ENCODE measurements at places on chromosomes 2 and 18. TPM values are rescaled to one million over a fixed set of nuclear protein-coding genes. Genes with fewer than 3 reads are reported as not detected.

GRCh38 chr2:161486111-161486510 lies 70.0 kb downstream of the TBR1 start:
- no peak for DNase-seq

DNA sequence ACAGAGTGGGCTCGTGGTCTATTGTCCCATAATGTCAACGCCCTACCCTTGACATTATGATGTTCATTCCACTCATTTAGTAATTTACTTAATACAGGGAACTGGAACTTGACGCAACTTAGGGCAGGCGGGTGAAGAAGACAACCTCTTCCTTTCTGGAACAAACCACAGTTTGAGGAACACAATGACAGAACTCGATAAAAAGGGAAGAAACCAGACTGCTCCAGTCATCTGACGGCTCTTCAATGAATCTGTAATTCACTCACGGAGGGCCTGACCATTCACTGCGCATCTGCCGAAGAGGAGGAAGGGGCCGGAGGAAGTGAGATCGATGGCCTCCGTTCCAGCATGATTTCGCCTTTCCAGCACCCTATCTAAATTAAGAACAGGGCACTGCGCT lies 83.2 kb downstream of the BCL2 start:
- no peak for DNase-seq

DNA sequence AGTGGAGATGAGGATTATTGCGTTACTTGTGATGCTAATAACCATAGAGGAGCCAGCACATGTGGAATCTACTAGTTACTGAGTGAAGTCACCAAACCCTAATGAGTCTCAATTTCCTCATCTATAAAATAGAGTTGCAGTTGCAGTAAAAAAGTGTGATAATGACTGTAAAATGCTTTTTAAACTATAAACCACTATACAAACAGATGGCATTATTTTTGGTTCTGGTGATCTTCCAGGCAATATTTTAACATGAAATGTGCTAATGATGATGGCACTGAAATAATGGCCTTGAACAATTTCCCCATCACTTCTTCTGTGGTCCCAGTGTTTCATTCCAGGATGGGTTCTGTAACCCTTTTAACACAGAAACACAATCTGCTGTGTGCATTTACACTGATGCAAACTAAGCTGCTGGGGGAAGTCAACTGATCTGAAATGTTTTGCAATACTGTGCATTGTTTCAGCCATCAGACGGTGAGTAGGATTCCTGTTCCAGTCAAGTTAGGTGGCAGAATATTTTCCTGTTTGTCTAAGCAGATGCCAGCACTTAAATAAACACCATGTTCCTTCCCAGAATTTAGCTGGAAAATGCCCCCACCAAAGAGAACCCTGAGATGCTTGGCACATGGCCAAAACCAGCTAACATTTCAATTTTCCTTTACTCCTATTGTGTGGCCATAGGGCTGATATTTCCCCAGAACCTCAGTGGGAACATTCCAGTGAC lies 52.6 kb downstream of the TACR1 start:
- DNase-seq: no peak

DNA sequence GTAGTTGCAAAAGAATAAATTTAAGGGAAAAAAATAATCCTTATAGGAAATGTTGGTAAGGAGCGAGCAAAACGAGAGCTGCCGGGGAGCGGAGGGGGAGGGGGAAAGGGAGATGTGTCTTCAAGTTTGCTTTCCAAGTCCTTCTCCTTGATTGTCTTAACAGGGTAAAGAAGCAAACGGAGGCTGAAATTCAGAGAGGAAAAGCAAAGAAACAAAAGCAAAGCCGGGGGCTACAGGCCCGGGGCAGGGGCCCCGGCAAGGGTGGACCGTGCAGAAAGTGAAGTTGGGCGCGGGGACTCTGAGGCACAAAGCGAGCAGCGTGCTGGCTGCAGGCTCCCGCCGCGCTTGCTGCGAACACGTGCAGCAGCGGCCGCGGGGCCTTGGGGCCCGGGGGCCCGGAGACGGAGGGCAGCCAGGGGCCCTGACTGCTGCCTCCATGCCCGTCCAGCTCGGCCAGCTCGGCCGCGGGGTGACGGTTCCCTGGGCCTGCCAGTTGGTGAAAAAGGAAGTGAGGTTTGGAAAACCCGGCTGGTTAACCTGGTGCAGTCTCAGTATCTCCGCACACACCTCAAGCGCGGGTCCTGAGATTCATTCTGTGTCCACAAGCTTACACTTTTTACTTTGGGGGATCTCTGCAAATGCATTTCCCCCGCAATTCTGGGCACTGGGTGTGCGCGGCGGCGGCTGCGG lies 4.1 kb downstream of the BCL11A start:
- no peak for DNase-seq

DNA sequence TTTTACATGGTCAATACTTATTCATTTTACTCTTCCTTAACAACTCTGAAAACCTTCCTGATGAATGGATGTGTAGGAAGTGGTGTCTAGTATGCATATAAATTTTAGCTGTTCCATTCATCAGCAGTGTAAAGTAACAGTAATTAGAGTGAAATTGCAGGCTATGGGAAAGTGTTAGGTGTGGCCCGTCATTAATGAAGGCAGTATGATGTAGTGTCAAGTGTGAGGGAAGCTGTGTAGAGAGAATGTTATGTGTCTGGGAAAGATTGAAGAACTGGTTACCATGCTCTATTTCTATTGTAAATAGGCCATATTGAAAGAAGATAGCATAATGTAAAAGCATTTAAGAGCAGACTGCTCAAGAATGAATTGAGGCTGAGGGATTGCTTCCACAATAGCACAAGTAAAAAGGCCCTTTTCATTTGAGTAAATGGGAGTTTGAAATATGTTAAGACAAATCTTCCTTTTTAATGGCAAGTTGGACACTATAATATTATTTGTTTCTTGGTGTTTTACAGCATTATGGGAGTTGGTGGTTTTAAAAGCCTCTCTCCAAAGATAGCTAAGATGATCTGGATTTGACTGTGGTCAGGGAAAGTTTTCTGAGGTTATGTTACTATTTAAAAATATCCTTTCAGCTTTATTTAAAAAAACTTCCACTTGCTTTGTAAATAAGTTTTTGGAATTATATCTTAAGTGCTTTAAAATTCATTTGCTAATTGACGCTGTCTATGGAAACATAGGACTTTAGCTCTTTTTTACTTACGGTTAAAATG lies 401.0 kb upstream of the ZEB2 start:
- no peak for DNase-seq

DNA sequence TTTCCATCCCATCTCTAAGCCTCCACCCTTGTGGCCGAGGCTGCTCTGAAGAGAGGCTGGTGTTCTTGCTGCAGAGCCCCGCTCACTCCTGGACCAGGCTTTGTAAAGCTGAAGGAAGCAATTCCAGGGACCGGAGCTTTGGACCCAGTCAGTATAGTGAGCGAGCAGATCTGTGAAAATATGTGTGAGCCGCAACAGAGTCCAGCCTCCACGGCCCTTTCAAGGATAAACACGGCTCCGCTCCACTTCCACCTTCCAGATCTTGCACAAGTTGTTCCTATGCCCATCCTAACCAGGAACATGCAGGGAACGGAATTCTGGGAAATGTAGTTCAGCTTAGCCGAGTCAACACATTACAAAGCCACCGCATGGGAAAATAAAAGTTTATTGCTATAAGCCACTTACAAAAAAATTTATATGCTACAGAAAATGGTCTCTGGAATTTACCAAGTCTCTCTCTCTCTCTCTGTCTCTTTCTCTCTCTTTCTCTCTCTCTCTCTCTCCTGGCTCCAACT lies 151.7 kb upstream of the ZNF521 start:
- DNase-seq: no peak

DNA sequence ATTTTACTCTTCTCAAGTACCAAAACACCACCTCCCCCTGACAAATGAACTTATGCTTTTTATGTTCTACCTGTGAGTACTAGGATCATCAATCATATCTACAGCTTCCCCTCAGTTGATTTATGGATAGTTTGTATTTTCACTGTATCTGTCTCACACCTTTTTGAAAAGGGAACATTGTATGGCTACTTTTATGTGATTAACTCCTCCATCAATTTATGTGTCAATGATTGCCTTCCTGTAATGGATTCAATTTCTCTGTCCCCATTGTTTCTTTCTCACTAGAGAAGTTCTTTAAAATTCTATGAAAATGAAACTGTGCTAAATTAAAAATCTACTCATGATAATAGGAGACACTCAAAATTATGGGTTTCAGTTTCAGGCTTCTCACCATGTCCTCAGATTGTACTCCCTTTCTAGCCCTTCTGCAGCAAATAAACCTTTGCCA lies 935.0 kb downstream of the TRIB2 start:
- DNase-seq: no peak

DNA sequence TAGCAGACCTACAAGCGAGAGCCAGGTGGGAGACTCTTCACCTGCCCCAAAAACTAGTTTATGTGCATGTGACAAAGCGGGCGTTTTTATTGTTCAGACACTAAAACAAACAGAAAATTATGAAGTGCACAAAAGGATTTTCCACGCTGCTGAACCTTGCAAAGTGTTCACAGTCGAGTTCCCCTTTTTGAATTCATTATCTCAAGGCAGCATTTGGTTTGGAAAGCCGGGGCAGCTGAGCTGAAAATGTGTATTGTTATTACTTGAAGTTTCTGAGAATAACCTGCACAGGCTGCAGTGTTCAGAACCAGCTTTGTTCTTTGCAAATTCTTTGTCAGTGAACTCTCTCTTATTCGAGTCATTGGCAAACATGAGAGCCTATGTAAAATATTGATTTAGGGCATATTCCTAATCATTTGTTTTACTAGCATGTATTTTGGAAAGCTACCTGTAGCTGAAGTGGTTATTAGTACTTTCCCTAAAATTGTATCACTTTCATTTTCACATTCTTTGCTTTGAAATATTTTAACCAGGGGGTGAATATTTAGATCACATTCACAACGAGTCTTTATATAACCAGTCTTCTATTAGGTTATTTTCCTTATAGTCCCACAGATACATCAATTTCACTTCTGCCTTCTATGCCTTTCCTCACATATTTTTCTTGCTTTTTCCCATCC lies 59.5 kb downstream of the LRRTM1 start:
- no peak for DNase-seq

DNA sequence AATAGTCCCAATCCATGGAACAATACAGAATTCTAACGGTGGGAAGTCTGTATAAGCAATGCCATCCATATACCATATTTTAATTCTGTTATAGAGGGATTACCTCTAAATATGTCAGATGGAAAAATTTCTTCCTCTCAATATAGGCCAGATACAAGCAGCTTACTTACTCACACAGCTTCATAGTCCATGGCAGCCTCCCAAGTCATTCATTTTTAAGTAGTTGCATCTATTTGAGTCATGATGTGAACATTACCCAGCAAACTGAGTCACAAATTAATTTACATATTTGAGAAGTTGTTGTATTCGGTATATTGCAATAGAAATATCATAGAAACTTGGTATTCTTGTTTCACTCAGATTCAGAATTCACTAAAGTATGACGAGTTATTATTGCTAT lies 20.3 kb downstream of the TBR1 start:
- no peak for DNase-seq

GRCh38 chr2:232636788-232637420 lies 3.5 kb downstream of the EFHD1 start:
- DNase-seq: no peak

DNA sequence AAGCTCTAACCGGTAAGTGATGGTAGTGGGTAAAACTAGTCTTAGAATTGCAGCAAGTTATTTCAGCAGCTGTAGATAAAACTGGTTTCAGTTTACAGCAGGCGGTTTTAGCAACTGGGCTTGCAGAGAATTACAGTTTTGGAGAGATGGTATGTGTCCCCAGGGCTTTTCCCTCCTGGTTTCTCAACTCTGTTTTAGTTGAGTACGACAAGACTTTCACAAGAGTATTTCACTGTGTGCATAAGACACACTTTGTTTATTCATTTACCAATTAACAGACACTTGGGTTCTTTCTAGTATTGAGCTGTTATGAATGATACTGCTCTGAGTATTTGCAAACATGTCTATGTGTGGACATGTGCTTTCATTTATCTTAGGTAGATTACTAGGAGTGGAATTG lies 65.6 kb upstream of the RFX8 start:
- DNase-seq: no peak

DNA sequence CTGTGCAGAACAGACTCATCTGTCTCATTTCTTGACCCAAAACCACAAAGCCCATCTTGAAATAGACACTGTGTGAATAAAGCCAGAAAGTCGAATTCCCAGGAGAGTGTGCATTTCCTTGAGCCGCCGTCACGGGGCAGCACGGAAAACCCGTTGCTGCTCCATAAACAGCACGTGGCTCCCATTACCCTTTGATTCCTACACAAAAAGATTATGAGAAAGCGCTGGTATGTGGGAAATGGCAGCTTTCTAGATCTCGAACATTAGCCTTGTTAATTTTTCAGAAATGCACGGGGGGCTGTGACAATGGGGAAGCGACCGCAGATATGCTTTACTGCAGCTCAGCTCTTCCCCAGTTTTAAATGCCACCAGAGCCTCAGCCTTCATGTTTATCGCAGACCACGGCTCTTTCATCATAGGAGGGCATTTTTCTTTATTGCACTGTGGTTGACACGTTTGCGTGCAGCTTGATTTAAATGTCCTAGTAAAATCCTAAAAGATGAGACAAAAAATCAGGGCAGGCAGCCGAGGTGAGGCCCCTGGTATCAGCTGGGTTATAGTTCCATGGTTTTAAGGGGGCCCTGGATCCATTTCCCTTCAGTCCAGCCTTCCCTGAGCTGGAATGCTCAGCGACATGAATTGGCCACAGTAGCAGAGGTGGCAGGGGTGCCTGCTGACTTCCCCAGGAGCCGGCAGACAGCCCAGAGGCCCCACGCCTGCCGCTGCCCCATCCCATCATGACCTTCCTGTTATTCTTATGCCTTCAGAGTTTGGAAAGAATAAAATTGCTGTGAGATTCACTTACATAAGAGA lies 249.3 kb downstream of the NDUFA10 start:
- no peak for DNase-seq

DNA sequence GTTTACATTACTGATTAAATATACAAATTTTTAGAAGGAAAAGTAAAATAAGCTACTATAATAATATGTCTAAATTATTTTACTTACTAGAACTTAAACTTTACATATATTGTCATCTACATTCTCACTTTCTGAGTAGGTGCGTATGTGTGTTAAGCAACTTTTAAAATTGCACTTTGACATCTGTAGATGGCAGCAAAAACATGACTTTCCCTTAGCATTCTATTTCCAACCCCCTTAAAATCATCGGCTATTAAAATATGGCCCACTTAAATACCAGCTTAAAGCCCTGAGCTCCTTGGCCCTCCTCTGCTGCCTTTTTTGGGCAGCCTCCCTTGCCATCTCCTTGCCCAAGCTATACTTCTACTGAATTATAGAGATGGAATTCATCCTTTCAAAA lies 78.0 kb downstream of the UPP2 start:
- no peak for DNase-seq

GRCh38 chr2:47034973-47035609 lies 119.5 kb upstream of the MCFD2 start:
- DNase-seq: no peak

GNLY gene
- 3.1 TPM for total RNA-seq

MGAT5 gene
- total RNA-seq: 22.7 TPM

HADHB gene
- 72.2 TPM for total RNA-seq

MC4R gene
- total RNA-seq: not detected

GBX2 gene
- not detected for total RNA-seq

ZNF514 gene
- total RNA-seq: 5.9 TPM

Measured in esophagus squamous epithelium (tissue), 5 donors.